ENCODE measurements at places on chromosomes 2 and 18.

GRCh38 chr18:32349728-32350395, 120.8 kb downstream of the GAREM1 start:
- DNase-seq: peak; percentile 74

- no peak for DNase-seq
Observed at GRCh38 chr2:188664951-188665595, 309.1 kb upstream of the COL3A1 start.

GRCh38 chr2:25567406-25567805, 106.0 kb downstream of the DTNB start:
- no peak for DNase-seq

DNA sequence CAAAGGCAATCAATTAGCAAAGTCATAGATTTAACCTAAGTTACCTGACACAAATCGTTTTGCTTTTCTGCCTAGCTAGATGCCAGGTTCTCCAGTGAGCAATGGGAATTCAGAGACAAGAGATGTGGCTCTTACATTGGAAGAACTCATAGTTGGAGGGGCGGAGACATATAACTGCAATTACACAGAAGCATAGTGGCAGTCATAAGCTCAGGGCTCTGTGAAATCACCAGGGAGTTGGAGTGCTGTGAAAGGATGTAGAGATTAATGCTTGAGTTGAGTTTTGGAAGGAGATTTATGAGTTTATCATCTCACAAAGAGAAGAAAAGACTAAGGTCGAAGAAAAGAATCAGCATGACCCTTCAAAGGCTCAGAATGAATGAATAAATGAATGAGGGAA, 457.2 kb upstream of the TRIB2 start:
- DNase-seq: no peak

GRCh38 chr2:227824711-227825110, 11.1 kb downstream of the CCL20 start:
- no peak for DNase-seq

DNA sequence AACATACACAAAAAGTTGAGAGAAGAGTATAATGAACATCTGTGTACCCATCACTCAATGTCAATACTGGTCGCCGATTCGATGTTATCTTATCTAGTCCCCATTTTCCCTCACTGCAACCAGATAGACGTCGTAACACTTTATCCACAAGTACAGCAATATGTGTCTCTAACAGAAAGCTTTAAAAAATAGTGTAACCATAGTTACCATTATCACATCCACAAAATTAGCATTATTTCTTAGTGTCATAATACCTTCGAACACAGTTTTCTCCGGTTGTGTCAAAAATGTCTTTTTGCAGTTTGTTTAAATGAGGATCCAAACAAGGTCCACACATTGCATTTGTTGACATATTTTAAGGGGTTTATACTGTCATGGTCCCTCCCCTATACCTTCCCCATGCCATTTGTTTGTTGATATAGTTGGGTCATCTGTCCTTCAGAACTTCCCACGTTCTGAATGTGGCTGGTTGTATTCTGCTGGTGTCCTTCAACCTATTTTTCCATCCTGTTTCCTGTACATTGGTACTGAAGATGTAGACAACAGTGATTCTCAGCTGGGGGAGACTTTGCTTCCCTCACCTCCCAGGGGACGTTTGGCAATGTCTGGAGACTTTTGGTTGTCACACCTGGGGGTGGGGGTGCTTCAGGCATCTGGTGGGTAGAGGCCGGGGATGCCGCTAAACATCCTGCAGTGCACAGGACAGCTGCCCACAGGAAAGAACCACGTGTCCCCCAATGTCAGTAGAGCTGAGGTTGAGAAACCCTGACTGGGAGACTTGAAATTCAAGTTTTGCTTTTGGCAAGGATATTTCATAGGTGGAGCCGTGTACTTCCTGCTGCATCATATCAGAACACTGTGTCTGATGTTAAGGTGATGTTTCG, 72.7 kb upstream of the SPRED2 start:
- DNase-seq: no peak

DNA sequence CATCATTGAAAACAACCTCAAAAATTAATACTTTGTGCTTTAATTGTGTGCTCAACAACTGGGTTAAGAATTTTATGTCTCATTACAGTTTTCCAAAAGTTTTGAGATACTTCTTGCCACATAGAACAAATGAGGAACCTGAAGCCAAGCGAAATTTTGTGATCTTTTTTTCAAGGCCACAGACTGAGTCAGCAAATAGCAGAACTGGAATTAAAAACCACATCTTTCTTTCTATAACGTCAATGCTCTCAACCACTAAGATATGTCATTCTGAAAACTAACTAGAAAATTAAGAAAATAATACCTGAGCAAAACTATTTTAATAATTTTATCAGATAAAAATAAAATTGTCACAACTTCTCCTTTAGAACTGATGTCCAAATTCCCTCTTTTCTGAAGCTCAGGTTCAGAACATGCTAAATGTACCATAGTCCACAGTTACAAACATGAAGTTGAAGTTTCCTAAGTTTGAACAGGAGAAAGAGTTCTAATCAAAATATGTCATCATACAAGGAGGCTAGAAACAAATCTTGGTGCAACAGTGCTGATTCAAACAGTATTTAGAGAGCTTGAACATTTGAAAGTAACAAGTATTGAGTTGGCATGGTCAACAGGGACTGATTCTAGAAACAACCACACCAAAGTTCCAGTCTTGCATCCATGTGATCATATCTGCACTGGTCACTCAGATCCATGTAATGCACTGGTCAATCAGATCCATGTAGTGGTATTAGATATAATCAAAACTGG, 27.6 kb upstream of the CALCRL start:
- no peak for DNase-seq

Measured in left renal pelvis (tissue), 4 donors.